Activated naive CD4-positive, alpha-beta T cell treated with anti-CD3 and anti-CD28 coated beads, Interleukin-2, amount 50 U/mL, for 72 hours (primary cell): ENCODE measurements at places on chromosomes 5 and 9.

DNA sequence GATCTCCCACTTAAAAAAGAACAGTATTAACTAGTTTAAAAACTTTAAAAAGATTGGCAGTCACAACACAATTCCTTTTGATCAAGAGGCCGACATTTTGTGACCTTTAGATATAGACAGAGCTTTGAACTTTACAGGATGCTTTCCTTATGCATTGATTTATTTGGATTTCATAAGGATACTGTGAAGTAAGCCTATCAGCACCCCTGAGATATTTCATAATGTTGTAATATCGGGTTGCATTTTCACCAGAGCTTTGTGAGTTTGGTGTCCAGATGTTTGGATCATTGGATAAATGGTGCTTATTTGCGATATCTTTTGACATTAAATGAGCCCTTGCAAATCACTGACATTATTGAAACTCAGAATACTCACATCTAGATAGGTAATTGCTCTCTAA, 7.7 kb downstream of the PALM2AKAP2 start:
- no peak for DNase-seq

DNA sequence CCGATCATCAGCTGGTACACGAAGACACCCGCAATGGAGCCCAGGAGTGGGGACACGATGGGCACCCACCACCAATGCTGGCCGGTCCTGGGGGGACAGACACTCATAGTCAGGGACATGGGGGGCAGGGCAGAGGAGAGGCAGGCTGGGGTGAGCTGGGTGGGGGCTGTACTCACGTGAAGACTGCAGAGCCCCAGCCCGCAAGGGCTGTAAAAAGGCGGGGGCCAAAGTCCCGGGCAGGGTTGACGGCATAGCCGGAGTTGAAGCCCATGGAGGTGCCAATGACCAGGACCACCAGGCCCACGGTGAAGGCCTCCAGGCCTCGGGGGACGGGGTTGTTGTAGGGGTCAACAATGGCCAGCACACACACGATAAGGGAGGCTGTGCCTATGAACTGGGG, 5.3 kb downstream of the AQP3 start:
- DNase-seq: no peak

DNA sequence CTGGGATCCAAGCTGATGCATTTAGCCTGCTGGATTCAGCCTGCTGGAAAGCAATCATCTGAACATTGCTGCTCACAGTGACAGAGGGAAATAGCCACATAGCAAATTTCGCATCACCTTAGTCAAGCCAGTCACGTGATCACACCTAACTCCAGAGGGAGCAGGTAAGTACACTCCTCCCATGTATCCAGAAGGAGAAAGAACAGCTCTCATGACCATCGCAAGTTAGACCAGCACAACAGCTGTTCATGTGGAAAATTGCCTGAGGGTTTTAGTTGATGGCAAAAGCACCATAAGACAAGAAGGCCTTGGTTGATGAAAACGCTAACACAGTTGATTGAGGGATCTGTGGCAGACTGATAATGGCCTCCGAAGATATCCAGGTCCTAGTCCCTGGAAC, 34.2 kb upstream of the MYO10 start:
- DNase-seq: no peak

DNA sequence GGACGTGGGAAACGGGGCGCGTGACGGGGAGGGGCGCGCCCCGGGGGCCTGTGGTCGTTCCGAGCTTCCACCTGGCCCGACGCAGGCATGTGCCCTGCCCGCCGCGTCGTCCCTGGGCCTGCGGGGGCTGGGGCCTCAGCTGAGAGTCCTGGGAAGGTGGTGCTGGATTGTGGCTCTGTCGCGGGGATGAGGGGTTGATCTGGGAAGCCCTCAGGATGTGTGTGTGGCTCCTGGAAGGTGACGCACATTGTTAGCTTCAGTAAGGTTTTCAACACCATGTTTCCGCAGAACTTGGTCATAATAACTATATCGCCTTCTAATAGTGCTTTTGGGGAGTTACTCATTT, 589.1 kb downstream of the MTRR start:
- DNase-seq: peak; percentile 54

- DNase-seq: peak; percentile 9
These were observed 174.5 kb downstream of the FGF18 start for GRCh38 chr5:171593976-171594375.

DNA sequence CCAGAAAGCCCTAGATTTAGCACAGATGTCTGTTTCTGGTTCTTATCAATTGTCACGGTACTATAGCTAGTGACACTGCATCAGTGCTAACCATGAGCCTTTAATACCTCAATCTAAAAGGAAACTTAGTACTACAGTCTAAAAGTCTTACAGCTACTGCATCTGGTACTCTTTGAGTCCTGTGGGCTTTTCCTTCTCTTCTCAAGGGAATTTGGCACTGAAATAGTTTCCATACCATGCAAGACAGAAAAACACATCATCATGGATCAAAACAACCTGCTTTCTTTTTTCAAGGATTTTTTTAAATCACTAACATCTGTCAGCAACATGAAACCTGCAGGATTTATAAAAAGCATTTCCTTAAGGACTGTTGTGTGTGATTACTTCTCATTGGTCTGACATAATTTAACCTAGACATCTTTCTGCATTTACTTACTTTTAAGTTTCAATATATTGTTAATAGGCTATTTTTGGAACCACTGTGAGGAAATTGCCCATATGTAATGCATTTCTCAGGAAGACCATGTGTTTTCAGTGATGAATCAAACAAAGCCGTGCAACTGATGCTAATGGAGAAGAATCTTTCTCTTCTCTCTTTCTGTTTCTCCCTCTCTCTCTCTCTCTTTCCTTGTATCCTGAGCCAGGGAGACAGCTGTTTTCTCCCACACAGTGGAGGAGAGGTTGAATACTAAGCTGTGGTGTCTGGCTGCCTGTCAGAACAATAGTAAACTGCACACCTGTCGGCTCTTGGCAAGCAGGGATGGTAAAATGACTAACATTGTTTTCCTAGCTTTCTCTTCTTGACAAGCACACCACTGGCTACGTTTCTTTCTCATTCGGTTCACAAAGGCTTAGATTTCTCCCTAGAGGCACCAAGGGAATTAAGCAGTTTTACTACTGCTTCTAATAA, 273.4 kb downstream of the CSNK1G3 start:
- no peak for DNase-seq

DNA sequence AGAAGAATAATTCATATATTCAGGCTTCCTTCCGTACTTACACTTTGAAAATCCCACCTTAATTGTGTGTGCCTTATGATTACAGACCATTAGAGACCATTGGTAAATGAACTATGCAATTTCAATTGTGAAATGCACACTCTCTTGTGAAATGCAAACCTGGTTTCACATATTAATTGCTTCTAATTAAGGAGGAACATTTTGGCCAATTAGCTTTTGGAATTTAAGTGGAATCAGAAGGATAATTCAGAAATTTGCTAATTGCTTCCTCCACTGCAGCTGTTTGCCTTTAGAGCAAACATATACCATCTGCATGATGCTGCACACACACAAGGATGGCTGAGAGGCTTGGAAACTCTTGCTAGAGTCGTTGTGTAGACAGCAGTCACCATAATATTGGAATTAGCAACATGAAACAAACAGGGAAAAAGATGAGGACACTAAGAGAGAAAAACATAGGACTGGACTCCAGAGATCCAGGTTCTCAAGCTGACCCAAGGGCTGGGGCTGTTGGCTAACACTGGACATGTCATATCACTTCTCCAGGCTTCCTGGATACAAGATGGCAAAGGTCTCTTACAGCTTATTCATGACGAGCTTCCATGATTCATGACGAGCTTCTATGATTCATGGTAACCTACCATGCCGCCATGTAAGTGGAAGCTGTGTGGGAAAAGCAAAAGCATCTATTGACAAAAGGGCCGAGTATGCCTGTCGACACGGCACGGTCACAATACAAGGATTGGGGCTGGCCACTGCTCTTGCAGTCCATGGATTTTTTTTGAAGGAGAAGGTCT, 78.0 kb downstream of the PTCH1 start:
- DNase-seq: no peak

- no peak for DNase-seq
These were observed 504.5 kb downstream of the NR2F1-AS1 start for GRCh38 chr5:93076566-93076965.

DNA sequence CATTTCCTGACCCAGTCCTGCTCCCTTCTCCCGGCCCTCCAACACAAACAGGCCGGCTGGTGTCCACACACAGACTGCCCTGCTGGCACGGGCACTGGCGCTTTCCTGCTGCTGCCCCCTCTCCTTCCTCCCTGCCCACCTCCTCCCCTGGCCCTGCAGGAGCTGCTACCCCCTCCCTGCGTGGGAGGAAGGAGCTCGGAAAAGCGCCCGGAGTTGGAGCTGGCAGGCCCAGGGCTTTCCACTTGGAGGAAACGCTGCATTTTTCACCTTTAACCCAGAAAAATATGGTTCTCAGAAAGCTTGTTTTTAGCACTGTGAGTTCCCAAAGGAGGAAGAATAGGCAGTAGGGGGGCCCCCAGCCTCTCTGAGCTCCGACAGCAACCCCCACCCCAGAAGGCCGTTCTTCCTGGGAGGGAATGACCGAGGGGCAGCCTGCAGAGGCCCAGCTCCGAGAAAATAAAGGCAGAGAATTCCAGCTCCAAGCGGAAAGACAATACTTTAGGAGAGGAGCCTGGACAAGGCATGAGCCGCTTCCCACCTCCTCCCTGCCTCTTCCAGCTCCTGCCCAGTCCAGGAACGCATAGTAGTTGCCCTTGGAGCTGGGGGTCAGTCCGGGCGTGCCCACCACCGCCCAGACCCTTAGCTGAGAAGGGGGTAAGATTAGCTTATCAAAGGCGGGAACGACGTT, 88.9 kb downstream of the LIFR start:
- no peak for DNase-seq

DNA sequence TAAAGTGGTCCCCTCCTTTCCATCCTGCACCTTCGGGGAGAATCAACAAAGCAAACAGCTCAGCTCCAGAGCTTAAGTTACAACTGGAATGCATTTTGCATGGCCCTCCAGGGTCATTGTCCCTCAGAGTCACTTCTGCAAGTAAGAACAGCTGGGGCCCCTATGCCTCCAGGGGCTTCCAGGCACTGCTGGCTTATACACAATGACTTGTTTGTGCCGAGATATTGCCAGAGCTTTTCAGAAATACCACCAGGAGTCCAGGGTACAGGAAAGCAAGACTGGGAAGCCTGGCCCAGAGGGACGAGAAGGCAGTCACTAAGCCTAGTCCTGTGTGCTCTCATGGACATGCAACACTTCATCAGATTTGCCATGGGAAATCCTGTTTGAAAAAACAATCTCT, 11.3 kb downstream of the FRMD3 start:
- DNase-seq: no peak

GRCh38 chr5:91255396-91256141, 127.5 kb downstream of the ARRDC3 start:
- DNase-seq: no peak

DNA sequence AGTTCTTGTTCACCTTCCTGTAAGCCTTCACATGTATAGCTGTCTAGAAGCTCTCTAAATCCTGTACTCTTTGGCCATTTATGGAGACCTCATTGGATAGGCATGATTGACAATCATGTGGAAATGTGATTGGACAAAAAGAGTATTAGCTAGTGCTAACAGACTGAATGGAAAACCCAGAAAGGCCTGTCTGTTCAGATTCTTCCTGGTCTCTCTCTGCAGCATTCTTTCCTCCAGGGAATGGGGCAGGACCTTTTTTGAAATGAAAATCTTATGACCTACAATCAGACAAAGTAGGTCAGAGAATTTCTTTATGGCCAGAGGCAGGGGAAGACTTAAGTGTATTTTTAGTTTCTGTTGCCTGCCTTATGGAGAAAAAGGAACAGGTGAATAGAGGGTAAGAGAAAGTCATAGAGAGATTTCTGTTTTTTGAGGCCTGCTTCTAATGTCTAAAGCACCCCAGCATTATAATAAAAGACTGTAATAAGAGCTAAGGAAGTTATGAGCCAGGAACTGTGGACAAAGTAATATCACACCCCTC, 152.4 kb upstream of the CCDC152 start:
- no peak for DNase-seq

GRCh38 chr9:93379051-93379450, 72.4 kb upstream of the FAM120A start:
- DNase-seq: no peak

- DNase-seq: no peak
These were observed 26.1 kb upstream of the AKNA start for GRCh38 chr9:114413861-114414301.

DNA sequence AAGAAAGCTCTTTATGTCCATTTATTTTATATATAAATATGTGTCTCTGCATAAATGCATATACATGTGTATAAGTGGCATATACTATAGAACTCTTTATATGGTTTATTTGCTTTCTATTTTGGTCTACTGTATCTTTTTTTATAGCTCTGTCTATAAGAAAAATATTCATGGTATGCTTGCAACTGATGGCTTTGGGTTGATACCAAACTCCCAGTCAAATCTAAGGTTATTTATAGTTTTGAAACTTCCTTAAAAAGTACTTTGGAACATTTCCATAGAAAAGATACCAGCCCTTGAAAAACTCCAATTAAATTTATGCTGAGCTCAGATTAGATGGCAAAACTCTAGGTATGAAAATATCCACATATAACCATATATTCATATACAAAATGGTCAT, 120.0 kb upstream of the KLF9 start:
- DNase-seq: no peak

DNA sequence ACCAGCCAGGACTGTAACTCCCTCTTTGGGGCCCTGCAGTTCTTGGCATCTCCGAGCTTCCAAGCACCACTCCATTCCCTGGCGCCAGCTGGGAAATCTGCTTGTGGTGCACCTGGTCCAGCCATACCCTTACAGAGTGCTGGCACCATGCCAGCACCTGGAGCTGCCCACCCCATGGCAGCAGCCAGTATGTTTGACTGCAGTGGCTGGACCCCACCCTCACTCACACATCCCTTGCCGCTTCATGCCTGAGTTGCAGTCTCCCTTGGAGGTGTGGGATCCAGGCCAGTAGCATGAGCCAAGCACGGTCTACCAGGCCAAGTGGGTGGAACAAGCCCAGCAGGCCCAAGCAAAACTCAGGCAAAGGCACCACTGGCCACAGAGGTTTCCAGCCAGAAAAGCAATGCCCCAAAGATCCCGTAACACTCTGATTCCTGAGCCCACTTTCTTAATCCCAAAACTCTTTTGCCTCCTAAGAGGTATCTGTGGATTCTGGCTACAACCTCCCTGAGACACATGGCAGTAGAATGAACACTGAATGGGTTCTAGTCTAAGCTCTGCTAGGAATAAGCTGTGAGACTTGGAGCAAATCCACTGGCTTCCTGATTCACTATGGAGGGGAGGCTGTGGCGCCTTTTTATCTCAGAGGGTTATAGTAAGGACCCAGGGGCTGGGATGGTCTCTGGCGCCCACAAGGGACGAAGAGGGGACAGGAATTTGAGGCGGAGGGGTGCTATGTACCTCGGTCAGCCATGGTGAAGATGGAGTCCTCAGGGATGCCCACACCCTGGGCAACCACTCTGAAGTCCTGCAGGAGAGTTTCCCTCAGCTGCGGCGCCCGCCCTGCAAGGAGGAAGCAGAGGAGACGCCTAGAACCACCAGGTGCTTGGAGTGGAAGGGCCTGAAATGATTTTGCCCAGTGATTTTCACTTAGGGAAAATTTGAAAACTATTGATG, 5.6 kb downstream of the AMBP start:
- DNase-seq: no peak

DNA sequence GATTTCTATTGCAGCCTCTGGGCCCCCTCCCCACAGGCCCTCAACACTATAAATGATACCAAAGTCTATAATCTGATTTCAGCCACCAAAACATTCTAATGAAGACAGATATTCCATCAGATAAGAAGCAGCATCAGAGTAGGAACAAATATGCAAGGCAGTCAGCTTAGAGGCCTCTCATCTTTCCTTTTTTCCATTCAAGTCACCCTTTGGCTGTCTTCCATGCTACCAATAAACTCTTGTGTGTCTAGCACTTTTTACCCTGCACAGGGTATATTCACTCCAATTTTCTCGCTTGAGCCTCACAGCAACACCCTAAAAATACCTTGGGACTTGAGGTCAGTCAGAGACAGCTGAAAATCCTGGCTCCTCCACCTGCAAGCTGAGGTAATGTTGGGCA, 193.7 kb downstream of the BRINP1 start:
- DNase-seq: no peak
